Caki2 (cell line): ENCODE measurements at places on chromosomes 5 and 9. TPM values are rescaled to one million over a fixed set of nuclear protein-coding genes. Genes with fewer than 3 reads are reported as not detected.

GCNT4 gene
- 0.41 and 1.3 TPM in 2 replicates for total RNA-seq

SVEP1 gene
- total RNA-seq = 1.8 and 3.2 TPM in 2 replicates

- no peak for DNase-seq
Observed at GRCh38 chr5:94944160-94944559, 325.7 kb downstream of the SLF1 start.

DNA sequence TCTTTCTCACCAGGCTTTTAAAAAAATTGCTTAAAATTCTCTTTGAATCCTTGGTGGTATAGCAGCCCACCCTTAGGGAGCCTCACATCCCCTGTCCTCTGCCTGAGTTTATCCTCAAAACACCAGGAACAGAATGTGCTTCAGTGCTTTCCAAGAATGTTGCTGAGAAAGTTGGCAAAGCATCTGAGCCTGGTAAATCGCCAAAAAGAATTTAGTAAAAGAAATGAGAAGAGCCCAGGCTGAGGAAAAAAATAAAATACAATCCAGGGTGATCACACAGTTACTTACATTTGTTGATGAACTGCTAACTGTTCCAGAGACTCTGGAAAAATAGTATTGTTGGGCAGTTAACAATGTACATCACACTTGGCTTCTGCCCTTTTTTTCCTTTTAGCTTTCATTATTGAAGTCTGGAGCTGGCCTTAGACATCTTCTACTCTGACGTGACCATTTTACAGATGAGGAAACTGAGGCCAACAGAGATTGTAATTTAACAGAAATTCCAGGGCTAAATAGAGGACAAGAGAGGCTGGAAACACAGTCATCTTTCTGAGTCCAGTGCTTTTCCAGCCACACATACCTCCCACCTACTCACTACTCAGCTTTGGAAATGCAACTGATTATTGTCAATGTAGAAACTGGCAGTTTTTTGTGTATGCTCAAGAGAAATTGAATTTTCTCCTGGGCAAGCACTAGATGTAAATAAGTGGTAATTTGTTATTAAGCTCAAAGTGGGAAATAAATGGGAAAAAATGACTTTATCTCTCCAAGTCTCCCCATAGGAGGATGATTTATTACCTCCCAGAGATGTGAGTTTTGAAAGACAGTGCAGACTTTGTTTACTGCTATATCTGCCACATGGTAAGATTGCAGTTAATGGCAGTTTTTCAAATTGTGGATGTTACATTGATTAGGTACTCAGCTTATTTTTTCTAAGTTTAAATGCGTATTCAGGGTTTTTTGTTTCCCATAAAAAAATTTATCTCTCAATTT is 86.7 kb upstream of the ALDH1A1 start:
- DNase-seq = no peak

- DNase-seq = no peak
Observed at GRCh38 chr5:14983666-14984441, 112.3 kb upstream of the ANKH start.
